Activated T-cell treated with anti-CD3 and anti-CD28 coated beads for 4 hours (primary cell): ENCODE measurements at places on chromosomes 3 and 15.

- no peak for DNase-seq
Observed at GRCh38 chr3:117719316-117719926, 1009.8 kb downstream of the TUSC7 start.

- no peak for DNase-seq
Observed at GRCh38 chr3:43266451-43266850, 19.9 kb upstream of the SNRK start.

DNA sequence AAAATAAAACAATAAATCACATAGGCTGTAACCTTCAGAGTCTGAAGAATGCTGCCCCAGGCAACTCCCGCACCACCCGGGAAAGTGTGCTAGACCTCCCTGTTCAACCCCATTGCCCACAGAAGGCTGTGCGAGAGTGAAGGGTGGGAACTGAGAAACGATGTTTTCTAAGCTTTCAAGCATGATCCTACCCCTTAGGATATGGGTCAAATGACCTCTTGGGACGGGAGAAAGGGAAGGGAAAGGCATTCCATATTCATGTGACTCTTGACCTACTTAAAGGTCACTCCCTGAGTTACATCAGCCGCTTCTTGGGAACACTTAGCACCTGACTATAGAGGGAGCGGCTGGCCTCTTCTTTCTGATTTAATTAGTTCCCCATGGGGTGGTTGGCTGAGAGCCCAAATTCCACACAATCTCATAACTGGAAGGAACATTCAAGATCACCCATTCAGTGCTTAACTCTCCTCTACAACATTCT, 114.7 kb upstream of the SLC24A5 start:
- no peak for DNase-seq

- no peak for DNase-seq
Observed at GRCh38 chr3:120555657-120556509, 40.3 kb upstream of the NDUFB4 start.

GRCh38 chr3:177590826-177591225, 393.5 kb upstream of the TBL1XR1 start:
- no peak for DNase-seq

DNA sequence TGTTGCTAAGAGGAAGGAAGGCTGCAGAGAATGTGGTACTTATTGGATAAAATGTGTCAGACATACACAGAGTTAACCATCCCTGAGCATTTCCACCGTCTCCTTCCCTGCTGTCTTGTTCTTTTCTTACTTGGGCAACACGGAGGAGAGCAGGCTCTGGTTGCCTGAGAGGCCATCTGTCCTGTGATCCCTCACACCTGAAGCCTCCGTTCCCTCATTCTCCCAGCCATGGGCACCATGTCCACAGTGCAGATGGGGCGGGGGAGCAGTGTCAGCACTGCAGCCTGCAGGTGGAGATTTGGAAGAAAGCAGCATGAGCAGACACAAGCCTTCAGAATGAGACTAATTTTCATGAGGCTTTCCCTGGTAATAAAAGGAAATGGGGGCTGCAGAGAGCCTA, 133.7 kb downstream of the CHCHD6 start:
- no peak for DNase-seq

DNA sequence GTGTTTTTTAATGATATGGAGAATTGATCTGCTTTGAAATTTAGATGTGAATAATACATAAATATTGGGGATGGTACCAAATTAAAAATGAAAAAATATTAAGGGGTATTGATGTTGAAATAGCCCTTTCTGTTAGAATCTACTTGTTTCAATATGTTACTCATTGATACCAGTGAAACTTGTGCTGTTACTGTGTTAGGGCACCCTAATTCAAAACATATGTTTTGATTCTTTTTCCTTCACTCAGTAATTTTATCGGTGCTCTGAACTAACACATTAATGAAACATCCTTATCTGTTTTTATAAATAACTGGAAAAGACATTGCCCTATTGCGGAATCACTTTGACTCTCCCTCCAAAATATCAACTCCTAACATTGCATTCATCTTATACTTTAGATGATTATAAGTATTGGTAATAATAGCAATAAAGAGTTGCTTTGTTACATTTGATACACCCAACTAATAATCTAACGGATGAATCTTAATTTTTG, 52.0 kb upstream of the CCNB2 start:
- DNase-seq = no peak

DNA sequence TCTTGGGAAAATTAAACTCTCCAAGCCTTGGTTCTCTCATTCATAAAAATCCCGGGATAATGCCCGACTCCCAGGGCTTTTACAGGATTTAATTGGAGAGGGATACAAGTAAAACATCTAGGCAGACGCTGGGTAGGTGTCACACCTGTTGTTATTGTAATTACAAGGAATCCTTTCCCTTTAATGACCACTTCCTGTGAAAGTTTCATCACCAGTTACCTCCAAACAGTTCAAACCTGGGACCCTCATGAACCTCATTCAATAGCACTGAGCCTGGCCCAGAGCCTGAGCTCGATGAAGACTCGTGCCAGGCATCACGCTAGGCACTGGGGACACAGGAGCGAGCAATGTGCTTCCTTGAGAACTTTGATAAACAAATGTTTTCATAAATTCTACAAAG, 2.1 kb upstream of the RYK start:
- no peak for DNase-seq

GRCh38 chr3:26840272-26840870, 217.8 kb downstream of the LRRC3B start:
- no peak for DNase-seq

DNA sequence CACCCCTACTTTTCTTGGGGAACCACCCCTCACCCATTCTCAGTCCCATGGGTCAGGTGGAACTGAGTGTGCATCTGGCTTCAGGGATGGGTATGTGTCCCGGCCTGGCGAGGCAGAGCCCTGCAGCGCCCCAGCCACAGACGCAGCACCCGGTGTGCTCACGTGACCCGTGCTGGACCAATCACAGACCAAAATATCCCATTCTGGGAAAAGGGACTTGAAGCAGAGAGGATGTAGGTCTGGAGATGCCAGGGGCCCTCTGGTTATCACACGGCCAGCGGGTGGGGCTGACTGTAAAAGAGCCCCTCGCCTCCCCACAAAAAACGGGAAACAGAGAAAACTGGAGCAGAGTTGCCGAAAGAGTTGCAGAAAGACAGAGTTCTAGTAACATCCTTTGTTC, 138.0 kb upstream of the RAD18 start:
- DNase-seq = no peak

DNA sequence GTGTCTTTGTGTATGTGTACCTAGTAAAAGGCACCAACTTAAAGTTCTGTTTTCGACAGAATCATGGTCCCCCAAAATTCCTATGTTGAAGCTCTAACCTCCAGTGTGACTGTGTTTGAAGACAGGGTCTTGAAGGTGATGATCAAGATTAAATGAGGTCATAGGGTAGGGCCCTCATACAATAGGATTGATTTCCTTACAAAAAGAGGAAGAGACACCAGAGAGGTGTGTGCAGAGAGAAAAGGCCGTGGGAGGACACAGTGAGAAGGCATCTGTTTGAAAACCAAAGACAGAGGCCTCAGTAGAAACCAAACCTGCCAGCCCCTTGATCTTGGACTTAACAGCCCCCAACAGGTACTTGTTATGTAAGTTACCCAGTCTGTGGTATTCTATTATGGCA, 52.0 kb upstream of the CORO2B start:
- DNase-seq = no peak

DNA sequence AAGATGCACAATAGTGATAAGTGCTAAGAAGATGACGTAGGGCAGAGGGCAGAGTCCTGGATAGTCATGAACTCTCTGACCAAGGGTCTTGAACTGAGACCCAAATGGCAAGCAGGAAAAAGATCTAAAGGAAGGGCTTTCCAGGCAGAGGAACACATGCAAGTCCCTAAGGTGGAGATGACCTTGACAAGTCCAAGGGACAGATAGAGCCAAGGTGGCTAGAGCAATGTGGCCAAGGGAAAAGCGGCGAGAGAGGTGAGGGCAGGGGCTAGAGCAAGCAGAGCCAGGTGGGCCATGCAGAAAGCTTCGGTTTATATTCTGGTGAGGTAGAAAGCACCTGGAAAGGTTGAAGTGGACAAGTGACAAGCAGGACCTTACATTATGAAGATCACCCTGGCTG, 85.7 kb upstream of the EIF1B start:
- DNase-seq = no peak

GRCh38 chr3:28308196-28308595, 40.3 kb upstream of the ZCWPW2 start:
- DNase-seq = no peak

DNA sequence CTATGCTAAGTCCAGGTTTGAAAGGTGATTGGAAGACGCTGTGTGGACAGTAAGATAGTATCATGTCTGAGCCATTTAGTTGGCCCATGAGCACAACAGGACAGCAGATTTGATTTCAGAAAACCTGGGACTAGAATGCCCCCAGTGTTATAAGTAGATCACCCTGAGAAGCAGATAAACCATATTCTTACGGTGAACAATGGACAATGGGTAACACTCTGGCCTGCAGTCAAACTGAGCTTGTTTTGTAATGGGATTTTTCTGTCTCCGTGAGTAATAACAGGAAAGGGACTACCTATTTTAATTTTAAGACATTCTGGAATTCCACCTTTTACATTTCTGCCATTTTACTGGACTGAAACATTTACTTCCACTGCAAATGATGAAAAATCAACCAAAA, 71.5 kb downstream of the LDHAL6B start:
- no peak for DNase-seq

- no peak for DNase-seq
Observed at GRCh38 chr3:98630416-98630815, 37.0 kb upstream of the CPOX start.

- no peak for DNase-seq
Observed at GRCh38 chr15:58517682-58518525, 86.1 kb downstream of the LIPC start.

DNA sequence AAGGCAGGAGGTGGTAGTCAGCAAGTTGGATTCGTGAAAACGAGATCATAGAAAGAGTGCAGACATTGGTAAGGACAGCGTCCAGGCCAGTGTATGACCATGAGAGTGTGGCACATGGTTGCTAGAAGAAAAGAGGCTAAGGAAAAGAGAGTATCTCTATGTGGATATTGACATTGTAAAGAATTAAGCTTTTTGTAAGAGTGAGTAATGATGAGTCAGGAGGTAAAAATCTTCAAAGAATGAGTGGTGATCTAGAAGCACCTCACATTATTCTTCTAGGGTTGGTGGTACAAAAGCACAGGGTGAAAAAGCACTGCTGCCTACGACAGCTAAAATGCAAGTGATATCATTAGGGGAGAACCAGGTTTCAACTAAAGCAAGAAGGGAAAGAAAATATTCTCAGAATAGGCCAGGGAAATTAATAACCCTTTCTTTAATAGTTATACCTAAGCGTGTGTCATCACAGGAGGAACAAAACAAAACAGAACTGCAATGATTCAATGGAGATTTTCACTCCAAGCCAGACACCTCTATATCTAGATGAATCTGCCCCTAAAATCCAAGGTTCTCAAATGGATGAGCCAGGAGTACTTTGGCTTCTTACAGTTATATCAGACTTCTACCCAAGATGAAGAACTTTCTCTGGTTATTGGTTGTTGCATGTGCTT, 884.7 kb downstream of the NAALADL2 start:
- DNase-seq = no peak

DNA sequence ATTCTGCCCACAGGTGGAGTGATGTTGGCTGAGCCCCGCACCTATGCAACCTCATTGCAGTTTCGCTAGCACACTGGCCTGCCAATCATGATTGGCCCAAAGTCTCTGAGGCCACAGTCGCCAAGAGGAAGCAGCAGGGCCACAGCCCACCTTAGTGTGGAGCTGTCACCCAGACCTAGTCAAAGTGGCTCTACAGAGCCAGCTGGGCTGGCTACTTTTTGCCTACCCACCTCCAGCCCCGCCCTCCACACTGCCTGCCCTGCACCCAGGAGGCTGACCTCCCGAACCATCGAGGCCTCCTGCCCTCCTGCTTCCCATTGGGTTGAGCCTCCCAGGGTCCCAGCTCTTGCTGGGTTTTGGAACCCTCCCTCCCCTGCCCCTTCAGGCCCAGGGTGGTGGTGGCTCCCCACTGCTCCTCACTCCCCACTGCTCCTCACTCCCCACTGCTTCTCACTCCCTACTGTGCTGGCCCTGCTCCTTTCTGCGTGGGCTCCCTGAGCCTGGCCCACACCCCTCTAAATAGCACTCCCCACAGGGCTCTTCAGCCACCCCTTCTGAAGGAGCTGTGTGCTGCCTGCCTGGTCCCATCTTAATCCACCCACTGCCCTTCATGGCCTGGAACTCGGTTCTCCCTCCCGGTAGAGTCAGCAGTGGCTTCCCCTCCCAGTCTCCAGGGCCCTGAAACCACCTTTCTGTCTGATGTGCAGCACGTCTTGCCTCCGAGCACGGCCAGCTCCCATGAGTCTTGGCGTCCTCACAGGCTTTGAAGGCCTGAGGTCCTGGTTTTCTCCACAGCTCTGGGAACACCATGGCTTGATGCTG, 89.3 kb downstream of the WNT7A start:
- no peak for DNase-seq

DNA sequence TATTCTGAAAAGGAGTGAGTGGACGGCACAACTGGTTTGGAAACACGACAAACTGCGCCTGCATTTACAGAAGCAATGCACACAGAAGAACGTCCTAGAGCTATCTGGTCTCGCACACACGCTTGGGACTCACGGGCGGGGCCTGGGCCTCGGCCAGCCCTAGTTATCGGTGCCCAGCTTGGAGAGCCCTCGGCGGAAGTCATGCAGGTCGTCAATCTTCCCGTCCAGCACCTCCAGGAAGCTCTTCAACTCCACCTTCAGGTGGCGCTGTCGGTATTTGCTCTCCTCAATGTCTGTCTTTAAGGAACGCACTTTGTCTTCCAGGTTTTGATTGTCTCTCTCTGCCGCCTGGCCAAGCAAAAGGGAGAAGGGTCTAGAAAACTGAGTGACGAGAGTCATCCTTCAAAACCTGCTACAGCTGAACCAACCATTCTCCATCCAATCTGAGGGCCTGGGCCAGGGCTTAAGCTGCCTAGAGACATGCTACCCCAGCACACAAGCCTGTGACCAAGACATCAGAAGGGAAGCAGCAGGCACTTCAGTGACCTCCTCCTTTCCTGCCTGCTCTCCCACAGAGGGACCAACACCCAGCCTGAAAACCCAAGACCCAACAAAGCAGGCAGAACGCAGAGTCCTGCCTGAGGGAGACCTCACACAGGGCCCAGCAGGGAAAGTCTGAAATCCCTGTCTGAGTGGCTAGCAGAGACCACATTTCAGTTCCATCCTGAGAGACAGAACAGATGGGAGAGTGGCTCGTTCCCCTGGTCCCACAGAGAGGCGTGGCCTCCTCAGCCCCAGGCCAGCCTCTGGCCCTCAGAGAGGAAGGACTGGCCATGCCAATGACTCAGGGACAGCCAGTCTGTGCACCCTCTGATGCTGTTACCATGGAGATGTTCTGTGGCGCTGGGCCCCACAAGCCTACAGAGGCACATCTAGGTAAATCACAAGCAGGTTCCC, 40.4 kb downstream of the WHAMM start:
- peak; percentile 11 for DNase-seq

- no peak for DNase-seq
Observed at GRCh38 chr3:35675206-35675605, 35.9 kb downstream of the ARPP21 start.

DNA sequence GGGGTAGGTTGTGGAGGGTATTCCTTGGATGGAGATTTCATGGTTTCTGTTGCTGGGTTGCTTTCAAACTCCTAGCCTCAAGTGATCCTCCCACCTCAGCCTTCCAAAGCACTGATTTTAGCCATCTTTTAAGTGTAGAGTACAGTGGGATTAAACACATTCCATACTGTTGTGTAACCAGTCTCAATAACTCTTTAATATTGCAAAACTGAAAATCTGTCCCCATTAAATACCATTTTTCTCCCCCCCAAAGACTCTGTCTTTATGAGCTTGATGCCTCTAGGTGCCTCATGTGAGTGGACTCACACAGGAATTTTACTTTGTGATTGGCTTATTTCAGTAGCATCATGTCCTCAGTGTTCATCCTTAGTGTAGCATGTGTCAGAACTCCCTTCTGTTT, 74.7 kb upstream of the ATP10A start:
- no peak for DNase-seq
